SK-N-MC (cell line): ENCODE measurements at places on chromosomes 12 and 14.
A peak's percentile ranks its signal among the peaks of the same experiment; 100 is the strongest.

DNA sequence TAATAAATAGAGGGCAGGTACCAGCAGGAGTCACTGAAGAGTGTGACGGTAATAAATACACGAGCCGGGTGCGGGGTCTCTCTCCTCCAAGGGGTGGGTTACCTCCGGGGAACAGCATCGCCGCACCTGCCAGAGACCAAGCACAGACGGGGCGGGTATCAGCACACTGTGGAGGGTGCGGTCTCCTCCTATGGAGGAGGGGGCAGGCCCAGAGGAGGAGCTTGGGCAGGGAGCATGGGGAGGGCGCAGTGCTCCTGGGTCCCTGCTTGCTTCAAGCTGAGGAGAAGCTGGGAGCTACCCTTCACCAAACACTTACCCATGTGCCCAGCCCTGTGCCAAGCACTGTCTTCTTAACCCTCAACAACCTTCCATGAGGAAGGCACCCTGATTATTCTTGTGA is 12.8 kb downstream of the PGF start:
- DNase-seq, result no peak

GRCh38 chr12:15880721-15881120 is 1.5 kb upstream of the STRAP start:
- DNase-seq, result no peak

GRCh38 chr14:68793734-68794129 is 865 bp upstream of the ZFP36L1 start:
- DNase-seq, result no peak

DNA sequence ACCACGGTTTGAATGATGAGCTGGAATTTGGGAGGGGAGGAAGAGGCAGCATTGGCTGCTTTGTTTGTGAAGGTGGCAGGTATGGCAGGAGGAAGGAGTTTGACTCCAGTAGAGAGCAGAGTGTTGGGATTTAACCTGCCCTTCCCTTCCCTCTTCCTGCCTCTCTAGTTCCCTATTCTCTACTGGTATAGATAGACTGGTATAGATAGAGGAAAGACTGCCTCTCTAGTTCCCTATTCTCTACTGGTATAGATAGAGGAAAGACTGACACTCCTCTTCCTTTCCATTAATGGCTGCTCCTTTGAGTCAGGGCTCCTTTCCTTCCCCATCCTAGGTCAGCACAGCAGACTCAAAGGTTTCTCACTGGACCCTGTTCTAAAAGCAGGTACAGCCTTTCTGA is 8.4 kb upstream of the SYCP3 start:
- DNase-seq, result no peak

GRCh38 chr12:93946542-93947150 is 201.7 kb upstream of the PLXNC1 start:
- no peak for DNase-seq

DNA sequence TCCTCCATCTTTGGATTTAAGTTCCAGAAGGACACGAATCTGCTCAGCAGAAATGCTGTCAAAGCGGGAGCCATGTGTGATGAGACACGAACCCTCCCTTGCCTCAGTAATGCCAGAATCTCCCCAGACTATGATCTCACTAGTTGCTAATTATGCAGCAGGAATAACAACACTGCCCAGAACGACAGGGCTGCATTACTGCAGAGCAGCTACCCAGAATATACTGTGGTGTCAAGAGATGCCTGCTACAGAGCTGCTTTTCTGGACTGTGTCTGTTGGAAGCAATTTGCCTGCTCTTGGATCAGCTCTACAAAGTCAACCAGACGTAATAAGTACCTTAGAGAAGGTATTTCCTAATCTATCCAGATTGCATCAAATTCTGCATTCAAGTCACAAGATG is 5.5 kb downstream of the CSRNP2 start:
- DNase-seq, result no peak

DNA sequence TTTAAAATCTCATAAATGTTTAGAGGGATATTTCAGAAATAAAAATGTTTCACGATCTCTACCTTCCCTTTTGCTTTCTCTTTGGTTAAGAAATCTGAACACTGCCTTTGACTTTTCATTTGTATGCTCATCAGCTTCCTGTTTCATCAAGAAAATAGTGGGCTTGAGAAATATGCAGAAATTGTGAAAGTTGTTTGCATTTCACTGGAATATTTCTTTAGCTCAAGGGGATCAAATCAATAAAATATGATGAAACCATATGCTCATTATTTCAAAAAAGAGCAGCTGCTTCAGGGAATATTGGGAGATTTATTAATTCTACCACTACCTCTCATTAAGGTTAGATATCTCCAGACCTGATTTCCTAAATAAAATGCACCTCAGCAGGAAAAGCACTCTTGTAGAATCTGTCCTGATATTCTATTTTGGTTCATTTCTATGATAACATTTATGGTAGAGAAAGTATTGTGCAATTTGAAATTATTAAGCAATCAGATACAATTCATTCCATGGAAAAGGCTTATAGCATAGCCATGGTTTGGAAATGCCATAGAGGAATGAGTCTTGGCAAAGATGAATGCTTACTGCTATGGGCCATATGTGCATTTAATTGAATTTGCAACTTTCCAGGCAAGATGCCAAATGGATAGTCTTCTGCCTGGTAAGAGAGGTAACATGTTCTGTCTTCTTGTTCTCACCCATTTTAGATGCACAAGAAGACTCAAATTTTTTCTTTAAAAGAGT is 212.6 kb upstream of the SLC16A7 start:
- peak; percentile 95 for DNase-seq

GRCh38 chr12:5038781-5039311 is 4.8 kb upstream of the KCNA5 start:
- DNase-seq, result no peak

DNA sequence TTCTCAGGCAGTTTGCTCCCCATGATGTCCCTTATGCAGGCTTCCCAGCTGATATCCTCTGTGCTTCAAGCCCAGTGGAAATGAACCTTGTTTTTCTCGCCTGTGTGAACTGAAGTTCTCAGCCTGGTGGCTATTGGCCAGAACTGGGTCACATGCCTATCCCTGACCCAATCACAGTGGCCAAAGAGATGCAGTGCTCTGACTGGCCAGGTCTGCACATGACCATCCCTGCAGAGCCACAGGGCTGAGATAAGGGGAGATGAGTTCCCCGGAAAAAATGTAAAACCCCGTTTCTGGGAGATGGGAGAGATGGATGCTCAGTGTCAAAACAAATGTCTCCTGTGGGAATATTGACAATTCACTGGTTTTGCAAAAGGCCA is 34.7 kb upstream of the FZD10 start:
- DNase-seq, result no peak

DNA sequence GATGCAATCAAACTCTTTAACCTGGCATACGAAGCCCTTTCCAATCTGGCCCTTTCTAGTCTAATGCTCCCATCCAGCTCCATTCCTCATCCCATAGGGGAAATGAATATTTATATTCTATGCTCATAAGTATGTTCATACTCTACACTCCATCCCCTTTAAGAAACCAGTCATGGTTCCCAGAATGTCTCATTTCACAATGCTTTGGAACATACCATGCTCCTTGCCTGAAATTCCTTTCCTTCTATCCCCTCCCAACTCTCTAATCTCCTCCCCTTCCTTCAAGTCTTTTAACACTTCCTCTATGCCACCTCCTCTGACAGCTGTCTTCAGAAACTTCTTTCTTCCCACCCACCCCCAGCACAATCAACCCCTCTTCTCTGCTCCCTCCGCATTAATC is 207.0 kb upstream of the CAND1 start:
- DNase-seq, result no peak

DNA sequence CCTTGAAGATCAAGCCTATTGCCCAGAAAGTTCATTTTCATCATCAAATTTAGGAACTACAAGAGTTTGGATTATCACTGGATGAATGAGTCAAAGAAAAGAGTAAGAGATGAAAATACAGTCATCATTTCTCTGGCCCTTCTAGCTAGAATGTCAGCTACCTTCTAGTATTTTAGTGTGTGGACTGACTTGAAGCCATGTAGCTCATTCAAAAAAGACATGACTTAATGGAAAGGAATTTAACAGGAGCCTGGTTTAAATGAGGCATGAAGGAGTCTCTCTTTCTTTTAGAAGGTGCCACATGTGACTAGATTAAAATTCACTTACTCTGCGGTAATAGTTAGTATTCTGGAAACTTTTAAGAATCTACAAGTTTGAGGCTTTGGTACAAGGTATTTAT is 7.1 kb downstream of the PTHLH start:
- no peak for DNase-seq

- no peak for DNase-seq
These were observed 44.9 kb downstream of the ATP2B1 start for GRCh38 chr12:89663577-89664357.

DNA sequence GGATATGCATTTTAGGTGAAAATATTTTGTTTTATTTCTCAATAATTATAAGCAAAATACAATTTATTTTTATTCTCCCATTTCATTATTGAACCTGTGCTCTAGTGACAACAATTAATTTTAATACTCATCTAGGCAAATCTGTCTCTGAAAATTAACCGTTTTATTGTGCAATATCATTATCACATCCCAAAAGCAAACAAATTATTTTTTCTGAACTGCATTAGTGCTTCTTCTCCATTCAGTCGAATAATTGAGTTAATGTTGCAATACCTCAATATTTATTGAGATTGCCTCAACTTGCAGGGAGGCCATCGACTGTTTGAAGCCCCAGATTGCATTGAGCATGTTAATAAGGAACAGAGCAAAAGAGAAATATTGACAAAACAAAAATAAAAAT is 303.2 kb upstream of the LRFN5 start:
- DNase-seq, result no peak

- peak; percentile 10 for DNase-seq
These were observed 11.7 kb upstream of the RAD51AP1 start for GRCh38 chr12:4526923-4527546.

DNA sequence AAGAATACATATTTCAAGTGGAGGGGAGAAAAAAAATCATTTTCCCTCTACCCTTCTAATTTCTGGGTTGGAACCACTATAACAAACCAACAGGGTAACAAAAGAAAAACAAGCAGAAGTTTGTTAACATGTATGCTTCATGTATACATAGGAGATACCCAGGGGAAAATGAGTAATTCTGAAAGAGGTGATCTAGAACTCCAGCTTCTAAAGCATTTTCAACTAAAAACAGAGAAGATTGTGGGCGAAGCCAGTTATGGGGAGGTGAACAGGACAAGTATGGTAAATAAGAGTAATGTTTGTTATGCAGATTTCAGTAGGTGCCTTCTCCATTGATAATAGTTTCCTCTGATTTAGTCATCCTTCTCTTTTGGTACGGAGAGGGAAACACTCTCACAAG is 16.7 kb downstream of the FNTB start:
- no peak for DNase-seq

DNA sequence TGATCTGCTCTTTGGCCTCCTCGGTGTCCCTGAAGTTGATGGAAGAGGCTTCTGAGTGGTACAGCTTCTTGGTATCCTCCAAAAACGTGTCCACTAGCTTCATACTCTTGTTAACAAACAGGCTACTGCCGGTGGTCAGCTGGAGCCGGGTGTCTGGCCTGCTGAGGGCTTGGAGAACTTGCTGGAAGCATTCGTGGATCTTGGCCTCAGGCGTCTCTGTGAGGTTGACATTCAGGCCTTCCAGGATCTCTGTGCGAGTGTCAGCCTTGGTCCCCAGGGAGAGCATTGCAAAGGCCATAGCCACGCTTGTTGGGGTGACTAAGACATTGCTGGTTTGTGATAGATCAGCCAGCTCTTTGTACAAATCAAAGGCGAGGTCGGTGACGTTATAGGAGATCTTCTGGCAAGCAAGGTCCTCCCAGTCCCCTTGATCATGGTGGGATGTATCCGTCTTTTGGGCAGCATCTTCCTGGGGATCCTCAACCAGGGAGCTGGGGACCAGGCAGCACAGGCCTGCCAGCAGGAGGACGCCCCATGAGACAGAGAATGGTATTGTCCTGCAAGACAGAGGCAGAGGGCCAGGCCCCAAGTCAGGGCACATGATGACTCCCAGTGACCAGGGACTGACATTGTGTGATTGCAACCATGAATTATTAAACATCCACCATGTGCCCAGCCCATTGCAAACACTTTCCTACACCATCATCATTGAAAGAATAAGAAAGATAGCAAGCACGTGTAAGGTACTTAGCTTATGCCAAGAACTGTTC is 22.1 kb downstream of the SERPINA1 start:
- no peak for DNase-seq

DNA sequence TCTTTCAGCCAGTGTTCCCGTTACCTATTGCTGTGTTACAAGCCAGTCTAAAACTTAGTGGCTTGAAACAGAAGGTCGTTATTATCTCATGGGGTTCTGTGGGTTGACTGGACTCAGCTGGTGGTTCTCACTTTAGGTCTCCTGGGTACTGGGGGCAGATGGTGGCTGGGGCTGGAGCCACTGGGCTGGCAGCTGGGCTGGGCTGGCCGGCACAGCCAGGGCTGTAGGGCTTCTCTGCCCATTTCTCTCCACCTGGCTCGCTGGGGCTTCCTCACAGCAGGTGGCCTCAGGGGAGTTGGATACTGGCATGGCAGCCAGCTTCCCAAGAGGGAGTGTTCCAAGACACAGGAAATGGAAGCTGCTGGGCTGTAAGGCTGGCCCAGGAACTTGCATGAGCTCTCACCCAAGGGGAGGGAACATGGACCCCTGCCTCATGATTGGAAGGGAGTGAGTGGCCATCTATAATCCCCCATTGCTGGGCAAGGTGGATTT is 27.0 kb downstream of the TUNAR start:
- DNase-seq, result no peak

- DNase-seq, result no peak
These were observed 8.3 kb upstream of the WSCD2 start for GRCh38 chr12:108120863-108121165.

- no peak for DNase-seq
These were observed 45.1 kb downstream of the AREL1 start for GRCh38 chr14:74667758-74668157.

GRCh38 chr12:27539191-27539631 is 15.2 kb downstream of the PPFIBP1 start:
- DNase-seq, result no peak

DNA sequence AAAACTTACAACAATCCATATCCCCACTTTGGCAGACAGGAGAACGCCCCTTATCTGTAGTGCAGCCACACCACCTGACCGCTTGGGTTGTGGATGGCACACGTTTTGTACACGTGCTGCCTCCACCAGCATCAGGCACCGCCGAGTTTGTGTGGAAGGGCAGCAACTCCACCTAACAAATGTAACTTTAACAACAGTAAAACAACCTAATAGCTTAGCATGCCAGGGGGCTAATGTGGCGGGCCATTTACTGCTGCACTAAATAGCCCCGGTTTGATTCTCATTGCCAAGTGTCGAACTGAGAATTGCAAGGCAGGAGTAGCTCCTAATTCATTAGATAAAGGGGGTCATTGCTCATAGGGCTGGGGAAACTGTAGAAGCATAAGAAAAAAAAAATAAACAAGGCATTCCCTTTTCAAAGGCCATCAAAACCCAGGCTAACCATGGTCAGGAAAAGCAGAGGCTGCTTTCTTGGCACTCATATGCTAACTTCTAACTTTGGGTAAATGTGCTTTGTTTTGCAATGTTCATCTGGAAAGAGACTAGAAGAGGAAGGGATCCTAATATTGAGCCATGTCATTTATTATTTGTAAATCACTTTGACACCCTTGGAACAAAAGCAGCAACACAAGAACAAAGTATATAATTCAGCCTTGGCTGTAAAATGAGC is 279.7 kb upstream of the SOX5 start:
- no peak for DNase-seq

- DNase-seq, result peak; percentile 57
These were observed 6.0 kb upstream of the MANSC4 start for GRCh38 chr12:27785882-27786570.
